ENCODE measurements at places on chromosomes 16 and 17. TPM values are rescaled to one million over a fixed set of nuclear protein-coding genes. Genes with fewer than 3 reads are reported as not detected.

DNA sequence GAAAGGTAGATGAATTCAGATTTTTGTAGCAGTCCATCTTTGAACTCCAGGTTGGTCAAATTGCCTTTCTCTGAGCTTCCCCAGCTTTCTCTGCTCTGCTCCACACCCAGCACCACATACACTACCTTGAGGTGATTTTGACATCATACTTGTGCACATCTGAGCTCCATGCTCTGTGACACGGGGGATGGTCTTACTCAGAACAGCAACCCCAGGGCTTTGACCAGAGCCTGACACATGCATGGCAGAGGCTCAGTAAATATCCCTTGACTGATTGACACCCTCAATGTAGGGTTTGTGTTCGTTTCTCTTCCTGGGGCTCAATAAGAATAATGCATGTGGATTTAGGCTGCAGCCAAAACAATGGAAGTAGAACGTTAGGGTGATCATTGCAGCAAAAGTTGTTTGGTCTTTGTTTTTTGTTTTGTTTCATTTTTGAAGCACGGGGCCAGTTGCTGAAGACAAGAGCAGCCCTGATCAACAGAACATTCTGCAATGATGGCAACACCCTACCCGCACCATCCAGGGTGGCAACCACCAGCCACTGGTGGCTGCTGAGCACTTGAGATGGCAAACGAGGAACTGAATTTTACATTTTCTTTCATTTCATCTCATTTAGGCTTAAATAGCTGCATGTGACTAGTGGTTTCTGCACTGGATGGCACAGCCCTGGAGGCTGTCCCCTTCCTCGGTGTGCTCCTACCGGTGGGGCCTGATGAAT lies 224.8 kb upstream of the TNRC6C start:
- DNase-seq = no peak

- DNase-seq = peak; percentile 26
Measured at GRCh38 chr17:83182620-83183101, 103.3 kb downstream of the METRNL start.

- DNase-seq = no peak
Measured at GRCh38 chr17:58344047-58344790, 7.8 kb downstream of the SUPT4H1 start.

- DNase-seq = no peak
Measured at GRCh38 chr17:46929413-46929812, 6.5 kb downstream of the GOSR2 start.

Gene TAC4
- total RNA-seq = not detected

GRCh38 chr17:82022310-82022980 lies at the start of gene CENPX:
CENPX (minus strand) TSS chr17:82022878; CDS start chr17:82022861, 17 bp downstream.
- no peak for DNase-seq

Gene CES1
- 2,231 TPM for total RNA-seq

DNA sequence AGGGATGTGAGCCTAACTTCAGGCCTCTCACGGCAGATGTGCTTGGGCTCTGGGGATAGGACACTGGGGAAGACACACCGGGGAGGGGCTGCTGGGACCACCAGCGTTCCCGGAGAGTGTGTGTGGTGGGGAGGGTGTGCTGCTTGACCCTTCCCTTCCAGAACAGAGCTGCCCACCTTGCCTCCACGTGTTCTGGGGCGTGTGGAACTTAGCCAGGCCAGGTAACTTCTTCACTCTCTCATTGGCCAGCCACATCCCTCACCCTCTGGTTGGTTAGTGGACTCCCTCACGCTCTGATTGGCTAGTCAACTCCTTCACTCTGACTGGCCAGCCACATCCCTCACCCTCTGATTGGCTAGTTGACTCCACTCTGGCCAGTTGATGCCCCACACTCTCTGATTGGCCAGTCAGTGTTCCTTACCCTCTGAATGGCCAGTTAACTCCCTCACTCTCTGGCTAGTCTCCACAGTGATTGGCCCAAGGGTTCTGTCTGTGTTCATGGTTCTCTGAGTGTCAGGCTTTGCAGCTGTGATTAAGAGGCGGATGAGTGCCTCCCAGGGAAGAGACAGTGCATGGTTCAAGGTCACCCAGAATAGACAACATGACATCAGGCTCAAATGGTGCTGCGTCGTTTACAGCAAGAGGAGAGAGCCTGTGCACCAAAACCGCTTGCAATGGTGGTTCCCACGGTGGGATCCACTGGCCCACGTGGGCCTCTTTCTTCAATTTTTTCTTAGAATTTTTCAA lies 10.0 kb downstream of the TMEM235 start:
- DNase-seq = no peak

DNA sequence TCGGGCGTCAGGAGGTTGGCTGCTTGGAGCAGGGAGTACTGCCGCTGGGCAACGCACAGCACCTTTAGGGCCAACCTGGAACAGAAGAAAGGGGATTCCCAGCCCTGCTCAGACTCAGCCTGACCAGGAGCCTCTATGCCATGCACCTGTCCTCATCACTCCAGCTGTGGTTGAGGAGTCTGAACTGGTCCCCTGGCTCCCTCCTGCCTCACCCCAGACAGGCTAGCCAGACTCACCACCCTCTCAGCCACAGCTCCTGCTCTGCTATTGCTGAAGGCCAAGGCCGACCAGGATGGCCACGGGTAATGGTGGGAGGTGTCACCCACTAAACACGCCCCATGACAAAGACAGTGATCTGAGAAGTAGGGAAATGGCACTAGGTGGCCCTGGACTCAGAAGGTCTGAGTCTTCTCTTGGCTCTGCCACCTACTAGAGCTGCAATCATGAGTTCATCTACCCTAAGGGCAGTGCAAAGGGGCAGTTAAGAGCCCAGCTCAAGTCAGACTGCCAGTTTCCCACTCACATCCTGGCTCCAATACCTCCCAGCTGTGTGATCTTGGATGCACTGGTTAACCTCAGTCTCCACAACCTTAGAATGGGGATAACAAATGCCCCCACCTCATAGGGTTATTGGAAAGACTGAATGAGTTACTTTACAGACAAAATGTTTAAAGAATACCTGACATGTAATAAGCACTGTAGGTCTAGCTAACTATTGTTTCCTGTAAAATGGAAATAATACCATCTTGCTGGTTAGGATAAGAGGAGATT lies 13.8 kb upstream of the GFAP start:
- DNase-seq = no peak

DNA sequence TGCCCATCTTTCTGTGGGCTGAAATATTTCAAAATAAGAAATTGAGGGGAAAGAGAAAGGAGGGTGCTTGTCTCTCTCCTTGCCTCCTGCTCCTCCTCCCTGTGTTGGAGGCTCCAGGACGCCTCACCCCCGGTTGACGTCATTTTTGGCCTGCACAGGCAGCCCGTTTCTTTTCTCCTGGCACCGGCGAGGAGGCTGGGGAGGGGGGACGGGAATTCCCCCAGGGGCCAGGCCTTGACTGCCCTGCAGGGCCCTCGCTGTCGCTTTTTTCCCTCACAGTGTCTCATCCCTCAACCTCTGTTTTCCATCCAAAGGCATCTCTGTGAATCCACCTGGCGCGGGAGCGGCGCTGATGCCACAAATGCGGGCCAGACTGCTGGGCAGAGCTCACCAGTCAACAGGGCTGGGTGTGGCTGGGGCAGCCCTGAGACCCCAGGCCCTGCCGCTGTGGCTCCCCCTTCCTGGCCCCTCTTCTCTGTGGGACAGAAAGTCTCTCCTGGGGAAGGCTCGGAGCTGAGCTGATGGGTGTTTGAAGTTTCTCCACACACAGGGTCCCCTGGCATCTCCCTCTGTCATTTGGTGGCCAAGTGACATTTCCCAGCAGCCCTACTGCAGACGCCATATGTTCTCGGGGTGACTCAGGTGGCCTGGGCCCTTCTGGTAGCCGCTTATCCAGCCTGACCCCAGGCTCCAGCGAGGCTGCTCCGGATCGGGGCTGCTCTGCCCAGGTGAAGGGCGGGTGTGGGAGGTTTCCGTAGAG lies 16.0 kb downstream of the CENPX start:
- no peak for DNase-seq

- no peak for DNase-seq
Measured at GRCh38 chr16:56814537-56815432, 50.2 kb upstream of the SLC12A3 start.

Gene SLFN5
- 5.4 TPM for total RNA-seq

DNA sequence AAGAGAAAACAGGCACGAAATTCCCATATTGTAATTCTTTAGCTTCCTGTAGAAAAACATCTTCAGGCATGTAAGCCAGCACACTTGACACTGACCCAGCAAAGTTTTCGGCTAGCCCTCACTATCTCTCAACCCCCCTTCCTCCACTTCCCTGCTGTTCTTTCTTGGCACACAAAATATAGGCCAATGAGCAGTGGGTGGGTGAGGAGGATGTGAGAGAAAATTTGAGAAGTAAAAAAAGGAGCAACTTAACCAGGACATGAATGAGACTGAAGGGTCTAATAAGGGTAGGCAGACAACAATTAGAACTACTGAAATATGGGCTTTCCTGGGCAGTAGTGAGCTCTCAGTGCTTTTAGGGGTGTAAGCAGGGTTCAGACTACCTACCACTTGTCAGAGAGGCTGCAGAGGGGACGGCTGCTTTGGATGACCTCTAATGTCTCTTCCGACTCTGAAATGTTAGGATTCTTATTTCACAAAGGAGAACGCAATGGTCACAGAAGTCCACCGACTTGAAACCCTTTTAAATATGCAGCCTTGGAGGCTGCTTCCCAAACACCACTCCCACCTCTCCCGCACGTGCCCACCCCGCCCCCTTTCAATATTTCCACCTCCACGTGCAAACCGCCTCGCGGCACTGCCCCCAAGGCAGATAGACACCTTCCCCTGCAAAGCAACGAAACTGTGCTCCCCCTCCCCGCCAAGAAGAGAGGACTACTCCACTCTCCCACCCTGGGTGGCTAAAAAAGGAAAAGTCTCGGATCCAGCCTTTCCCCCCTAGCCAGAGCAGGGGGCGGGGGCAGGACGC lies 889 bp downstream of the MBTD1 start:
- DNase-seq = peak; percentile 35

- no peak for DNase-seq
Measured at GRCh38 chr16:83005653-83006160, 378.9 kb downstream of the CDH13 start.

DNA sequence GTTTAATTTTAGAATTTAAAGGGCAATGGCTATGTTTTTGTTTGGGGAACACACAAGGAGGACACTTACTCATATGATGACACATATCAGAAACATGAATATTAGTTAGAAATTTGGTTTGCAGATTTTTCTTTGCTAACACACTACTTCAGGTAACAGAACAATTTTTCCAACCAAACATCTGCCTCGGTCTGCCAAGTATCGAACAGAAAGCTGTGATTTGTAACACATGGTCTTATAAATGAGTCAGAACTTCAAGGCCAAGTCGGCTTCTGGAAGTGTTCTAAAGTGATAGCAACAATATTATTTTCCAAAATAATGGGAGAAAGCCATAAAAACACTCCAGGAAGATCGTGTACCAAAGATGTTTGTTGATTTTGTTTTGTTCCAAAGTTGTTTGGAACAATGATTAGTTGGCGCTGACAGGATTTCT lies 75.9 kb upstream of the PMFBP1 start:
- no peak for DNase-seq

Gene WSB1
- total RNA-seq = 35.7 TPM

GRCh38 chr16:29999605-30000004 lies 3.6 kb downstream of the INO80E start:
- DNase-seq = no peak

- no peak for DNase-seq
Measured at GRCh38 chr17:53390575-53390974, 432.2 kb upstream of the KIF2B start.

GRCh38 chr17:36892112-36892838 lies 45.0 kb upstream of the LHX1 start:
- DNase-seq = no peak

Gene CDYL2
- total RNA-seq = 12.7 TPM

Gene ADAD2
- 1.0 TPM for total RNA-seq

- no peak for DNase-seq
Measured at GRCh38 chr16:35102780-35103403, 1643.5 kb downstream of the TP53TG3F start.

DNA sequence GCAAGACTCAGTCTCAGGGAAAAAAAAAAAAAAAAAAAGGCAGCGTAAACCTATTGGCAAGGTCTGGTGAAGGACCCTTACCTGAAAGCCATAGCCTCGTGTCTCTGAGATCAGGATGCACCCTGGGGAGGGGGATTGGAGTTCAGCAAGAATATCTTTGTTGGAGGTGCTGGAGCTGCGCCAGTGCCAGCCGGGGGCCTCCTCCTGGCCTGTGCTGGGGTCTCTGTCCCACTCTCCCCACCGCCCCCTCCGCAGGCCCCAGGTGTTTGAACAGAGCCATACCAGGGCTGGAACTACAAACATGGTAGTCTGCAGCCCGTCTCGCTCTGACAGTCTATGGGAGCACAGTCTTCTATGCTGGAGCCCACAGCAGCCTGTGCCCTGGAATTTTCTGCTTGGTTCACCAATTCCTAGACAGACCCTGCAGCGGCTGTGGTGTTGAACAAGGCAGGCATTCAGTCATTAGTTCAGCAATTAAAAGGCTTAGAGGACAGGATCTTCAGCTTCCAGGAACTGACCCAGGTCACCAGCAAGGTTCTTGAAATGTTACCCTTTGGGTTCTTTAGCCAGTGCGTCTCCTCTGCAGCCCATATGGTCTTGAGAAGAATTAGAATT lies 42.2 kb upstream of the KIFC3 start:
- no peak for DNase-seq

Gene CNGB1
- total RNA-seq = not detected

- no peak for DNase-seq
Measured at GRCh38 chr17:65670667-65671371, 109.4 kb upstream of the AXIN2 start.

GRCh38 chr17:45353043-45353442 lies 36.2 kb upstream of the MAP3K14 start:
- no peak for DNase-seq

DNA sequence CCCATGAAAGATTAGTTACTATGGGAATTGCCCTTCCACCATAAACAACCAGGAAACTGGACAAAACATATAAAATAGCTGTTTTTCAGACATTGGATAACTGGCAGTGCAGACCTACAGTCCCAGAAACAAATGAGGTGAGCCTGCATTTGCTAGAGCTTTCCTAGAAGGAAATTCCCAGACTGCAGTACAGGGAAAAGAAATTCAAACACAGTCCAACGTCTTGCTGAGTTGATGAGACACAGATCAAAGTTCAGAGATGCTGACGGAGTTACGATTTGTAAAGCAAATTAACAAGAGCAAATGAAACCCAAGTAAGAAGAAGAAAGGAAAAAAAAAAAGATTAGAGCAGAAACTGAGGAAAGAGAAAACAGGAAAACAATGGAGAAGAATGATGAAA lies 41.3 kb upstream of the MNT start:
- no peak for DNase-seq

GRCh38 chr17:77146246-77146632 lies 5.5 kb downstream of the SEC14L1 start:
- no peak for DNase-seq

- no peak for DNase-seq
Measured at GRCh38 chr17:55642741-55643140, 79.9 kb downstream of the TMEM100 start.

DNA sequence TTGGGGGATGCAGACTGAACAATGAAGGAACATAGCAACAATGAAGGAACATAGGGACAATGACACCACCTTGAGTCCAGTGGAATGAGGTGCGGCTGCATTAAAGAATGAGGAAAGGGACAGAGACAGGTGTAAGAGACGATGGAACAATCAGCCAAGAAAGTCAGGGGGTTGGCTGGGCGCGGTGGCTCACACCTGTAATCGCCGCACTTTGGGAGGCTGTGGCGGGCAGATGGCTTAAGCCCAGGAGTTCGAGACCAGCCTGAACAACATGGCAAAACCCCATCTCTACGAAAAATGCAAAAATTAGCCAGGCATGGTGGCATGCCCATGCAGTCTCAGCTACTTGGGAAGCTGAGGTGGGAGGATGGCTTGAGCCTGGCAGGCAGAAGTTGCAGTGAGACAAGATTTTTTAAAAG lies 13.6 kb upstream of the CBFB start:
- no peak for DNase-seq
